CD8-positive, alpha-beta memory T cell (primary cell): ENCODE measurements at places on chromosomes 6 and 20.

DNA sequence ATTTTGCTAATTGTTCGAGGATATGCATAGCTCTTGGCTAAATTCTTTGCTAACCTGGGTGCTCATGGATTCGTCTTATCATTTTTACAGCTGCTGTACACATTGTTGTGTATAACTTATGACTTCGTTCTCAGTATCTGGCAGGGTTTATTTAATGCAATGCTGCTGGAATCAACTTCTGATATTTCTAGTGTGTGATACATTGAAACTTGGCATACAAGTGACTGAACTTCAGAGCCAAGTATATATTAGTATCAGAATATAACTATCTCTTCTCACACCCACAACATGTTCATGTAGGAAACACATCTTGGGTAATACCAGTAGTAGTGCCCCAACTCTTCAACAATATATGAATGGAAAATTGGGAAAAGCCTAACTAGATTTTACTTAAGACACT, 764.2 kb downstream of the TENT5A start:
- no peak for DNase-seq

DNA sequence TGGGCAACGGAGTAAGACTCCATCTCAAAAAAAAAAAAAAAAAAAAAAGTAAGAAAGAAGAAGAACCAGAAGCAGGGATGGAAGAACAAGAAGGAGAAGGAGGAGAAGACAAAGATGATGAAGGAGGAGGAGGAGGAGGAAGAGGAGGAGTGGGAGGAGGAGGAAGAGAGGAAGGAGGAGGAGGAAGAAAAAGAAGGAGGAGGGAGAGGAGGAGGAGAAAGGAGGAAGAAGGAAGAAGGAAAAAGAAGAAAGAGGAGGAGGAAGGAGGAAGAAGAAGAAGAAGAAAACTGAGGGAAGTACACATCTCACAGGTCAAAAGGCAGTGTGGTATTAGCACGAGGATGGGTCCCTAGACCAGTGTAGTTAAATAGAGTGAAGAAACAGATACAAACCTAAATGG, 65.1 kb upstream of the SCAF8 start:
- no peak for DNase-seq

DNA sequence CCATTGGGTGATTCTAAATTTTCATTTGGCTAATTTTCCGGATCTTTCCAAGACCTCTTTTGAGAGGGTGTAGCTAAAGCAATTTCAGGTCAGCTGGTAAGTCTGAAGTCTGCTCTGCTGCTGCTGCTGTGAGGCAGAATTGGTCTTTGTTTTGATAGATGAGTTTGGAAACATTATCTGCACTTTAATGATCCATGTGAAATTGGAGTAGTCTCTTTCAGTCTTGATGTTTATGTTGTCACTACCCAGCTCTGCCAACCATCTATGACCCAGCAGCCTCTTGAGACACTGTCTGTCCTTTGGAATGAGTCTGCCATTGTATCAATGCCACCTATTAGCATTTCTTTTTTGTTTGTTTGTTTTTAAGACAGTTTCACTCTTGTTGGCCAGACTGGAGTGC, 44.1 kb downstream of the TXNDC5 start:
- DNase-seq = no peak

DNA sequence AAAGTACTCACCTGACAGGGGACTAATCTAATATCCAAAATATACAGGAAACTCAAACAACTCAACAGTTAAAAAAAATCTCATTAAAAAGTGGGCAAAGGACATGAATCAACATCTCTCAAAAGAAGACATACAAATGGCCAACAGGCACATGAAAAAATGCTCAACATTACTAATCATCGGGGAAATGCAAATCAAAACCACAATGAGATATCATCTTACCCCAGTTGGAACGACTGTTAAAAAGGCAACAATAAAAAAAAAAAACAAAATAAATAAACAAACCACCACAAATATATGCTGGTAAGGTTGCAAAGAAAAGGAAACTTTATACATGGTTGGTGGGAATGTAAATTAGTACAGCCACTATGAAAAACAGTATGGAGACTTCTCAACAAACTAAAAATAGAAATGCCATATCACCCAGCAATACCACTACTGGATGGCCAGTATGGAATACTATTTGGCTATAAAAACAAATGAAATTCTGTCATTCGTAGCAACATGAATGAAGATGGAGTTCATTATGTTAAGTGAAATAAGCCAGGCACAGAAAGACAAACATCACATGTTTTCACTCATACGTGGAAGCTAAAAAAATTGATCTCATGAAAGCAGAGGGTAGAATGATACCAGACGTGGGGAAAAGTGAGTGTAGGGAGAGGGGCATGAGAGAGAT, 6.6 kb downstream of the SIRPB2 start:
- DNase-seq = no peak

DNA sequence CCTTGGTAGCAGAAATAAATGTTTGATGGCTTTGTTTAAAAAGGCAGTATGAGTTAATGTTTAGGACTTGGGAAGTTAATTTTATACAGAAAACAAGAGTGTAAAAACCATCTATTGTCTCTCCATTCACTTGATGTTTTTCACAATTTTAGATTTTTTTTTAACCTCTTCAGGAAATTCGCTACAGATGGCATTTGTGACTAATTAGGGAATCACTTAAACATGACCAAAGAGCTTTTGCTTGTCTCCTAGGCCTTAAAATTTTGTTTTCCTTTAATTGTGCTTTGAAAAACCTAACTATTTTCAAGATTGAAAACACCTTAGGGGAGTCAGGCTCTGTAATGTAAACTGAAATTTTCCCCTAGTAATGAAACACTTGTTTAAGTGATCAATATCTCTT, 17.3 kb downstream of the TULP4 start:
- no peak for DNase-seq

- DNase-seq = no peak
Observed at GRCh38 chr20:4546342-4546741, 175.4 kb upstream of the PRND start.

- no peak for DNase-seq
Observed at GRCh38 chr6:116180375-116180774, 54.4 kb upstream of the COL10A1 start.

DNA sequence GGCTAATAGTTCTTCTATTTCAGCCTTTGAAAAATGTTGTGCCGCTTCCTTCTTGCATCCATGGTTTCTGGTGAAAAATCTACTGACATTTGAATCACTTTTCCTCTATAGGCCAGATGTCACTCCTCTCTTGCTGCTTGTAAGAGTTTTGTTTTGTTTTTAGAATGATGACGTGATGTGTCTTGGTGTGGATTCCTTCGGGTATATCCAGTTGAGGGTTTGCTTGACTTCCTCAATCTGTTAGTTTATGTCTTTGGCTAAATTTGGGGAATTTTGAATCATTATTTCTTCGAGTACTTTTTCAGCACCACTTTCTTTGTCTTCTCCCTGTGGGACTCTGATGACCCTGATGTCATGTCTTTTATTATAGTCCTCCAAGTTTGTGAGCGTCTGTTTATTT, 175.5 kb downstream of the MYLK4 start:
- no peak for DNase-seq
